ENCODE measurements at places on chromosomes 3 and 15.

DNA sequence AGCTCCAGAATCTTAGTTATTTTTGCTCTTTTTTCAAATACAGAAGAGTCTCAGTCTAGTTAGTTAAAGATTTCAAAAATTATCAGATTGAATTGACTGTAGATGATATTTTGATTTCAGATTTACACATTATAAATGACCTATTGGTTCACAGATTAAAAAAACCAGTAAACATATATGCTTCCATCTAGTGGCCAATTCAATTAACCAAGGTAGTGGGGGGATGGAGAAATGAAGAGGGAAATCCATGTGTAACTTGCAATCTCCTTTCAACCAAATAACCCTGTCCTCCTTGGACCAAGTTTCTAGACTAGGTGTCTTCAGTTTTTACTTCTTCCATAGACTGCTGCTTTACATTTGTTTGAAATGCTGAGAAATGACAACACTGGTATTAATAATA lies 789.8 kb downstream of the ROBO1 start:
- DNase-seq, result no peak

- no peak for DNase-seq
Measured at GRCh38 chr3:124838963-124839362, 48.2 kb downstream of the ITGB5 start.

DNA sequence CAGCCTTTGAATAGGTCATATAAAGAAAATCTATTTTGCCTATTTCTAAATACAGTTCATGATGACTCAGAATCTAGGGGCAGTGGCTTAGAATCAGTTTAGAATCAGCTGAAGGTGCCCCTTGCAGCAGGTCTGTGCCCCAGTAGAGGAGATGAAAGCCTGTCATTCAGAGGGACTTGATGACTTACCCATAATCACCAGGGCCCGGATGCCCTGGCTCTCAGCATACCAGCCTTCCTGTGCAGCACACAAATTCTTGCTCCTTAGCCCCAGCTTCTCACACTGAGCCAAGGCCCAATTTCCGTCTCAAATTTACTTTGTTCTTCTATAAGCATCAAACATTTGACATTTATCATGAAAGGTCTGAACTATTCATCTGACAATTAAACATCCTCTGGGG lies 83.2 kb upstream of the EOMES start:
- peak; percentile 9 for DNase-seq

- no peak for DNase-seq
Measured at GRCh38 chr15:68463444-68463843, 31.5 kb upstream of the ITGA11 start.

GRCh38 chr15:64619880-64620839 lies 155.2 kb downstream of the RBPMS2 start:
- DNase-seq, result no peak

GRCh38 chr3:18124501-18124900 lies 300.6 kb downstream of the SATB1 start:
- no peak for DNase-seq

DNA sequence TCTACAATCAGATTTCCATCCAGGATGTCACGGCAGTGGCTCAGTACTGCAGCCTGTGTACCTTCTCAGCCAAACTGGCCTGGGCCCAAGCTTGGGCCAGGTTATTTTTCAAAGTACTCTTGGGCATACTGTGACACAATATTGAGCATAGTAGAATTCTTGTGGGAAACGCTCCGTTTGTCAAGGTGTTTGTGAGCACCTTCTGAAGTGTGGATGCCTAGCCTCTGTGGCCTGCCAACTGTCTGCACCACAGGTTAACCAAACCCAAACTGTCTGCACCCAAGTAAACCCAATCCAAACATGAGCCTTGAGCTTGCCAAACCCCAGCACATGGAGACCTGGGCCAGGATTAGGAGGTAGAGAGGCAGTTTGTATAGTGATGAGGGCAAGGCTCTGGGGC lies 25.4 kb downstream of the CTDSPL start:
- DNase-seq, result no peak

- DNase-seq, result no peak
Measured at GRCh38 chr15:67878712-67879206, 38.9 kb upstream of the RNU6-1 start.

- no peak for DNase-seq
Measured at GRCh38 chr3:94083261-94083660, 20.4 kb downstream of the NSUN3 start.

DNA sequence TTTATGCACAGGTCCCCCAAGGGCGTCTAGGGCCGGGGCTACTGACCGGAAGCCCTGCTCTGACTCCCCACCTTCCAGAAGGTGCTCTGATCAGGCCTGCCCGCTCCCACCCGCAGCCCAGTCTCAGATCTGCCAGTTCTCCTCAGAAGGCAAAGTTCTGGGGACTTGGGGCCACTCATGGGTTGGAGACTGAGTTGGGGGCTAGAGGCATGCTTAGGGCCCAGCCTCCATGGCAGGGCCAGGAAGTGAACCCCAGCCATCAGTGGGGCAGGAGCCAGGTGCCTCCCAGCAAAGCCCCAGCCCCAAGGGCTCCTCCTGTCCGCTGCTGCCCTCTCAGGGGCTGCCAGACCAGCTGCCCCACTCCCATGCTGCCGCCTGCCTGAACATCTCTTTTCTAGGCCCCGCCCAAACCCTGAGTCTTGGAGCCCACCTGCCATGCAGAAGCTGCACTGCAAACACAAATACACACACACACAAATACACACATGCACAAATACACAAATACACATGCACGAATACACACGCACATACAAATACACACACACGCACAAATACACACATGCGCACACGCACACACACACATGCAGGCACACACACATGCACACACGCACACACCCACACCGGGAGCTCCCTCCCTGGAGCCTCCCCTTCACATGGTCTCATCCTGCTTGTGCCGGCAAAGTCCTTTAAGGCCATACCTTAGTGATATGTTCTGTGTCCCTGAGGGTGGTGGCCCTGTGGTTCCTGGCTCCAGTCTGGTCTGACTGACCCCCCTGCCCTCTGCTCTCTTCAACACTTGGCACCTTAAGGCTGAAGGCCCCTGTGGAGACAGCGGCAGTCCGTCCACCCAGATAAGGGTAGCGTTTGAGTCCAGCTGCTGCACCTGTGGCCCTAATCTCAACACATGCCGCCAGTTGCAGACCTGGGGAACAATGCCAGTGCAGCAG lies 59.2 kb upstream of the KLF13 start:
- no peak for DNase-seq

- DNase-seq, result no peak
Measured at GRCh38 chr15:39255760-39256159, 325.1 kb upstream of the THBS1 start.

DNA sequence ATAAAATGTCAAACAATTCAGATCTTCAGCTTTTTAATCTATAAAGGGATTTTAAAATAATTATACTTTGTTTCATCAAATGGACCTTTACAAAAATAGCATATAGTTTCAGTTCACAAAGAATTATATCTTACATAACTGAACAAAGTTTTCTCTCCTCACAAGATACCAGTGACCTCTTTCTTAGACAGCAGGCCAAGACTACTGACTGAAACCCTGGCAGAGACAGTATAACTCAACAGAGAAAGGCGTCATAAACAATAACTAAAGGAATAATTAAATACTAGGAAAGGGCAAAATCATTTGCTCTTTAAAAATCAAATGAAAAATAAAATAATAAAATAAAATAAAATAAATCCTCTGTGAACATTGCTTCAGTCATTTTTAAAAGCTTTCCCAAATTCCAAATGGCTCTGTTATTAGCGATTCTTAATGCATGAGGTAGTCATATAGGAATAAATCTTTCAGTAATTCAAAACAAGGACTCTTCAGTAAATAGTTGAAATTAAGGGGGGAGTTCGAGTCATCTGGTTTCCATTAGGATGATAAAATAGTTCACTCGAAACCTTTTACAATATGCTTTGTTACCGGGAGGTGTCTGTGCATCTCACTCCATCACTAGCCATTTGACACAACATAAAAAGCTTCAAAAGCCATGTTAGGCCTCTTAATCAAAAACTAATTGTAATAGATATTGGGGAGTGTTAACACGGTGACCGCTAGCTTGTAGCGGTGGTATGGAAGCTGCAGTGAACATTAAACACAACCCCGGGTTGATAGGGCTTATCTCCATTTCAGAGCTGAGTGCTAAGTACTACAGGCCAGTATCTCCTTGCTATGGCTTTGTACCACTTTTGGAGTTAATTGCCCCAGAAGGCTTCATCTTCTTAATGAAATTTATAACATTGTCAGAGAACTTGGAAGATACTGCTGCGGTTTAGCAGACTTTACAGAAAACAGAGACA lies 142.9 kb upstream of the NR2F2 start:
- DNase-seq, result no peak

DNA sequence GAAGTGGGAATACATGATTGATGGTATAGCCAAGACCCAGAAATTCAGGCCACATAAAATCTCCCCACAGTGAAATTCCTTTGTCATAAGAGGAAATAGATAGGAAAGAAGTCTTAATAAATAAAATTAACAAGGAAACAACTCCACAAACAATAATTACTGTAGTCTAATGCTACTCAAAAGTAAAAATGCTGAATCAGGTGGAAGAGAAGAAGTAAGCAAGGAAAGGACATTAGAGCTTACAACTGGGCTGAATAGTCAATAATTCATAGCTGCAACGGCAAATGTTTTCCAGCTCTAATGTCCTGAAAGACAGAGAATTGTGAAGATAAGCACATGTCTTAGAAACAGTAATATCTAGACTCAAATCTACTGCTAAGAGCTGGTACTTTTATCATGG lies 64.4 kb downstream of the STRIT1 start:
- no peak for DNase-seq

GRCh38 chr3:75295013-75295412 lies 369.1 kb upstream of the FRG2C start:
- DNase-seq, result no peak
